GM04504 (cell line): ENCODE measurements at places on chromosomes 12 and 14.
A peak's percentile ranks its signal among the peaks of the same experiment; 100 is the strongest.

DNA sequence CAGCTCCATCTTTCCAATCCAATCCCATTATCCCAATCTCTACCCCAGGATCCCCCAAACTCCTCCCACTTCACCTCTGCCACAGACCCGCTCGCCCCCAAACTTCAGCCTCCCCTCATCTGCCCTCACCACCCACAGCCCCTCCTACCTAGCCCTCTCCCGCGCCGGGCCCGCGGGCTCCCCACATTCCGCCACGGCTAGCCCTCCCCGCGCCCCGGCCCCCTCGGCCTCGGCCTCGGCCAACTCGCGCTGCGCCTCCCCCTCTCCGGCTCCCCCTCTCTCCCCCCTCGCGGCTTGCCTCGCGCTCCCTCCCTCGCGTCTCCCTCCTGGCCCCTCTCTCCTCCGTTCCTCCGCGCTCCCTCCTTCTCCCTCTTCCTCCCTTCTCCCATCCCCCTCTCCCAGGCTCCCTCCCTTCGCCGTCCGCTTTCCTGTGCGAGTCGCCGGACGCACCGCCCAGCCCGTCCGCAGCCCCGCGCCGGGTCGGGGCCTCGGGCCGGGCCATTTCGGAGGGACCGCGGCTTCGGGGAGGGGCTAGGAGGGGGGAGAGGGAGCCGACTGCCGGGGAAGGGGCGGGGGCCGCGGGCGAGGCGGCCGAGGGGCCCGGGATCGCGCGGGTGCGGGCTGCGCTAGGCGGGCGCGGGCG lies at the start of gene ATN1:
Gene ATN1, plus strand, starts transcription at position 581 of the 643 bp plus-strand sequence. CDS start 6,043 bp downstream, outside the sequence.
- DNase-seq = peak; percentile 62

DNA sequence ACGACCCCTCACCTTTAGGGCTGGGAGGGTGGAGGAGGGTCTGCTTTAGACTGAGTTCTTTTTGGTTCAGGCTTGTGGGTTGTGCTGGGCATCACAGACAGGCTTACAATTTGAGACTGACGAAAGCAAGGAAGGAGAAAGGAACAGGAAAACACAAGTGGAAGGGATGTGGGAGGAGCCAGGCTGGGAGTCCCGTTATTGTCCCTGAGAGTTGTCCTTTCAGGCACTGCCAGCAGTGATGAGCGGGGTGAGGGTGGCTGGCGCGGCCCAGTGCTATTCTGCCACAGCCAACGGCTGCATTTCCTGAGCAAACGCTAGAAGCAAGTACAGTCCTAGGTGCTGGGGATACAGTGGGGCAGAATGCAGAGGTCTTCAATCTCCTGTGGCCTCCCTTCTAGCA lies 29.2 kb upstream of the TSPAN9 start:
- DNase-seq = no peak

GRCh38 chr12:25806271-25806670 lies 152.2 kb upstream of the RASSF8 start:
- no peak for DNase-seq

- no peak for DNase-seq
Measured at GRCh38 chr12:127819056-127819455, 447.9 kb upstream of the TMEM132C start.

DNA sequence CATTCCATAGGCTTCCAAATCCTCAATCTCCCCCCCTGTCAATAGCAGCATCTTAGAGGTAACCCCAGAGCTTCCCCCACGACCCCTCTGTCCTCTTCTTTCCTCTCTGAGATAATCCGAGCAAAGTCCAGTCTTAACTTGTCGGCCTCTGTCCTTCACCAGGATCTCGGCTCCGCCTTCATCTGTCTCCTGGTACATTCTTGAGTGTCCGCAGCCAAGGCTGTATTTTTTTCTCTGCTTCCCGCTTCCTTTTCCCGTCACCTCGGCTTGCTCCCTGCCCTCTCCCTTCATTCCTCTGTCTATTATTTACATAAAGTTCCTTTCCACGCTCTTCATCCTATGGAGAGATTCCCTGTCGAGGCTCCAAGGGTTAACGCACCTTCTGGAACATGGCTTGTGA lies 153.9 kb upstream of the GSC start:
- no peak for DNase-seq

- peak; percentile 72 for DNase-seq
Measured at GRCh38 chr12:93191956-93192355, 185.8 kb upstream of the NUDT4 start.

DNA sequence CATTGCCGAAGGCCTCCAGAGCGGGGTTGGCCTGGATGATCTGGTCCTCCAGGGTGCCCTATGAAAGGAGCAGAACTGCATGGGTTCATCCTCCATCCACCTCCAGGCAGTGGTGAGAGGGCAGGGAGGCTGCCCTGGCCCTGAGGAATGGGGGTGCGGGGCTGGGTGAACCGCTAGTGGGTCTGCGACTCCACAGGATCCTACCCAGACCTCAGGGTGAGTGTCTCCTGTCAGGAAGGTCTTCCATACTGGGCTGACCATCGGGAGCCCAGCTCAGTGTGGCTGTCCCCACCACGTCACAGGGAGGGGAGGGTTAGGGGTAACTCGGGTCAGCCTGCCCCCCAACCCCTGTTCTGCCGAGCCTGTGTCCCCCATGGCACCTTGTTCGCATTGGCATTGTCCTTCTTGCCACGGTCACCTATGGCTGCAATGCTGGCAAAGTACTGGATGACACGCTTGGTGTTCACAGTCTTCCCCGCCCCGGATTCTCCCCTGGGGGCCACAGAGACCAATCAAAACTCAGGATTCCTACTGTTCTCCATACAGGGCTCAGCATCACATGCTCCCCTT lies 3.7 kb downstream of the MYH6 start:
- no peak for DNase-seq

GRCh38 chr12:131138638-131139362 lies 185.1 kb downstream of the ADGRD1 start:
- no peak for DNase-seq

- DNase-seq = no peak
Measured at GRCh38 chr12:76810671-76811419, 46.9 kb downstream of the ZDHHC17 start.

GRCh38 chr12:46553911-46554310 lies 181.3 kb upstream of the SLC38A2 start:
- no peak for DNase-seq

DNA sequence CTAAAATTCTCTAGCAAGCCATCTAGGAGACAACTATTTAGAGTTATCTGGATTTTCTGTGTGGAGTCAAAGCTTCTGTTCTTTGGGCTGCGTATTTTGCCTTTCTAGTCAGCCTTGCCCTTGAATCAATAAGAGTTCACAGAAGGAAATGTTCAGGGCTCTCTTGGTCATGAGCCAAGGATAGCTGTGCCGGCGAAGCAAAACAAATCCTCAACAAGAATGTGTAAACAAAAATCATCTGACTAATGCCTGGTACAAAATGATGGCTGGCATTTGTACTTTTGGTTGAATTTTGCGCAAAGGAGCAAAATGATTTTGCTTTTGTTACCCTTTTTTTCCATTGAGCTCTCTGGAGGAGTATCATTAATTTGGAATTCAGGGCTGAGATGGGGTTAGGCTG lies 171.1 kb downstream of the DACT1 start:
- DNase-seq = no peak

DNA sequence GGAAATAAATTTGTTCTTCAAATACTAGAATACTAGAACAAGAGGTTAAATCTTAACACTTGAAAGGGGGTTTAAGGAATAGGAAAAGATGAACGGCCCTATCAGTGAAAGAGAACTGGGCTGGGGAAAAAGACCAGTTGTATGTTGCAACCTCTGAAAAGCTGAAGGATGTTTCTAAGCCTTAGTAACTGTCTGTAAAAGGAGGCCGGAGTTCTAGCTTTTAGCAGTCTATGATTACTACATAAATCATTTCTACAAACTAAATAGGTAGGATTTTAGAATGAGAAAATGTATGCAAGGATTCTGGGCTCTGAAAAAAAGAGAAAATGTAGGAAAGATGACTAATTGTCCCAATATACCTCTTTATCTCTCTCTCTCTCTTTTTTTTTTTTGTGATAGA lies 4.9 kb downstream of the CERS5 start:
- DNase-seq = no peak

DNA sequence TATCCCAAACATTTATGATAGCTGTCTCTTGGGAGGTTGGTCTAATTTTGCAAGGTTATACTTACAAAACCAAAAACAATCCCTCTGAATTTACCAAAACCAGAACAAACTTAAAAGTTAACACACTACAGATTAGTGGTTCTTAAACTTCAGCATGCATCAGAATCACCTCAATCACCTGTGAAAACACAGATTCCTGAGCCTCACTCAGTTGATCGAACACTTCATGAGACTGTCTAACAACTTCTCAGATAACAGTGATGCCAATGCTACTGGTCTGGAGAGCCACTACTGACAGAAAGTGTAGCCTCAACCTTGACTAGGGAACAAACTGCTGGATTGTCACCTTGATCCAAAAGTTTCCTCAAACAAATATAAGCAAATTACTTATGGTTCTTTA lies 44.2 kb downstream of the ATP2B1 start:
- DNase-seq = no peak

DNA sequence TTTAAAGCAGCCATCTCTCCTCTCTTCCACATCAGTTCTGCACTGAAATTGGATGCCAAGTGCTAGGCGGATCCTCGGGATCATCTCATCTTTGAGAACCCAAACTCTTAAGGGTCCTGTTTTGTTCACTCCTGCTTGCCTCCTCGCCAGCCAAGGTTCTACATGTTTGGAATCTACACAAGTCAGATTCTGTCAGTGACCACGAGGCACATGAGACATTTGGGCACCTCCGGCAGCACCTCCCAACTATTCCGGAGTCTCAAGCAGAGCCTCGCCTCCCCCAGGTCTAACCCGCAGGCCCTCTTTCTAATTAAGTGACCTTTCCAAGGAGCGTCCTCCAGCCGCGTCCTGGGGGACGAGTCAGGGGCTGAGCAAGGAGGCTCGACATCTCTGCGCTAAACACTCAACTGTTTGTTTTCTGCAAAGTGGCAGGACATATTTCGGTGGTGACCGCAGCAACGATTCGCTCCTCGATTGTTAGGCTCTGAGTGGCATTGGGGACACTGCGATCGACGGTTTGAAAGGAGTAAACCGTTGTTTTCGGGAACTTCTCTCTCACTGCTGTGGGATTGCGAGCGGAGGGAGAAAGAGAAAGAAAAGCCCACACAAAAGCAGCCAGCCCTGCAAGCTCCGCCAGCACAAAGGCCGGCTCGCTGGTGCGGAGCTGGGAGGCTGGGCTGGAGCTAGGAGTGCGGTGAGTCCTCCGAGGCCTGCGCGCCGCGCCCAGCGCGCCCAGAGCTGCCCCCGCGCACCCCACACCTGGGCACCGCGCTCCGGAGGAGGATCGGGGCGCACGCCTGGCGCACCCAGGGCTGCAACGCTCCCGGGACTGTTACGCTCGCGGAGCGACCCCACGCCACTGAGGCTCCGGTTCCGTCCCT lies 640 bp downstream of the ARMH4 start:
- DNase-seq = no peak

- no peak for DNase-seq
Measured at GRCh38 chr12:3493043-3493858, 2.2 kb downstream of the PRMT8 start.

DNA sequence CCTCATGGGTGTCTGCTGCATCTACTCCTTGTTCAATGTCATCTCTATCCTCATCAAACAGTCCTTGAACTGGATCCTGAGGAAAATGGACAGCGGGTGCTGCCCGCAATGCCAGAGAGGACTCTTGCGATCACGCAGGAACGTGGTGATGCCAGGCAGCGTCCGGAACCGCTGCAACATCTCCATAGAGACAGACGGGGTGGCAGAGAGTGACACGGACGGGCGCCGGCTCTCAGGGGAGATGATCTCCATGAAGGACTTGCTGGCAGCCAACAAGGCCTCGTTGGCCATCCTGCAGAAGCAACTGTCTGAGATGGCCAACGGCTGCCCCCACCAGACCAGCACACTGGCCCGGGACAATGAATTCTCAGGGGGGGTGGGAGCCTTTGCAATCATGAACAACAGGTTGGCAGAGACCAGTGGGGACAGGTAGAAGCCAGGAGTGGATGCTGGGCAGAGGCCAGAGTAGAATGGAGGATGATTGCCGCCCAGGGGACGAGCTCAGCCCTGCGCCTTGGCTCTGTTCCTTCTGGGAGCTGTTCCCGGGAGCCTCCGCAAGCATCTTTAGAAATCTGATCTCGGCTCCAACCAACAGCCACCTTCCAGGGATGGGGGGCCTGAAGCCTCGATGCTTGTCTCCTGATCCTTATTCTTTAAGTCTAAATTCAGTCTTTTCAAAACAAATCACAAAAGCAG lies 71.6 kb upstream of the PSMC1 start:
- no peak for DNase-seq

- no peak for DNase-seq
Measured at GRCh38 chr14:79383475-79383874, 827.8 kb downstream of the DIO2 start.

GRCh38 chr12:31772186-31772585 lies 43.4 kb upstream of the AMN1 start:
- no peak for DNase-seq

GRCh38 chr12:1993871-1994371 lies 10.3 kb downstream of the DCP1B start:
- DNase-seq = peak; percentile 47
